Fibroblast of lung (primary cell): ENCODE measurements at places on chromosomes 2 and 18. TPM values are rescaled to one million over a fixed set of nuclear protein-coding genes. Genes with fewer than 3 reads are reported as not detected.

DNA sequence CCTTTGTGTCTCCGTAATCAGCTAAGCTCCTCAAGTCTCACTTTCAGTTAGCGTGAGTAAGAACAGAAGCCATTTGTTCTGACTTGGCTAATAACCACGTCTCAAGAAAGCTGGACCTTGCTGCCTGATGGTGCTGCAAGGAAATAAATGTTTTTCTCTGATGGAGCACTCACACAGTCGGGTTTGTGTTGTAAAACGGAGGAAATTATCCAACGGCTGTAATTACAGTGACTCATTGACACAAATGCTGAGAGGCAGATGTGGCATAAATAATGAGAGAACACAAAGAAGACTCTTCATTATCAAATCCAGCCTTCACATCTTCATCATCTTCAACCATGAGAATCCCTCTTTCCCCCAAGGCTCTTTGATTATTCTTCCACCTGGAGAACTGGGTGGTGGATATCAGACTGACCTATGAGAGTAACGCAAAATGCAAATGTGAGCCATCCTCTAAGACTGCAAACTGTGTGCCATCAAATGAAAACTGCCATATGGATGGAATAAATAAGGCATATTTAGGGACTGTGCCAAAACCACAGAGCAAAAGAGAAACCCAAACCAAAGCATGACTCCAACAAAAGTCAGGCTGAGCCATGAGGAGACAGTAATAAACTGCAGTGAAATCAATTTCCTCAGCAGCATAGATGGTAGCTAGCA is 252.6 kb downstream of the RND3 start:
- peak; percentile 96 for DNase-seq

DNA sequence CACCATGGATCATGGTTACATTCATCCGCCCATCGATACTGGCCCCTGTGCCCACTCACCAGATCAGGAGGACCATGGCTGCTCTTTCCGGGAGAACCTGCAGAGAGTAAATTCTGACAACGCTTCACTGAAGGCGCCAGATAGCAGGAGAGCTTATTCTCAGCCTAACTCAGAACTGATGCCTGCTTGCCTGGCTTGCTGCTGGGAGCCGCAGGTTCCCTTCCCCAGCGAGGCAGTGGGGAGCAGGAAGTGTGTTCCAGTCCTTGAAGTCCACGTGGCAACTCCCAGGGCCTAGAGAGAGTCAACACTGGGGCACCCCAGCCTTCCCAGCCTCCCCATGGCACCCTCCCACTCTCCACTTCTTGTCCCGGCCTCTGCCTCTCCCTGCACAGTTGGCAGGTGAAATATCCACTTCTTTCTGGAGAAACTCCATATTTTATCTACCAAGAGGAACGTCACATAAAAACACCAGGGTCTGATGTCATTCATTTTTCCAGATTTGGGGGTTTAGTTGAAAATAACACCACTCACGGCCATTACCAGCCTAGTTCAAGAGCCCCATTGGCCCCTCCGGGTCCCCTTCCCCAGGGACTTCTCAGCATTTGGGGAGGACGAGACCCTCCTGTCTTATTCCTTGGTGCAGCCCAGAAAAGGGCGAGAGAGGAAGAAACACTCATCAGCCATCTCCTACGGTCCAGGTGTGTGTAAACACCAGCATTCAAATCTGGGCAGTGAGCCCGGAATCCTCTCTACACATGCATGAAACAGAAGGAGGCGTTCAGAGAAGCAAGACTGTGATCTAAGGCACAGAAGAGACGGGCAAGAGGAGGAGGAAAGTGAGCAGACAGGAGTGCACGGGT is 3.5 kb upstream of the TUBB6 start:
- no peak for DNase-seq

GRCh38 chr2:140698636-140699035 is 1432.2 kb downstream of the LRP1B start:
- peak; percentile 28 for DNase-seq

DNA sequence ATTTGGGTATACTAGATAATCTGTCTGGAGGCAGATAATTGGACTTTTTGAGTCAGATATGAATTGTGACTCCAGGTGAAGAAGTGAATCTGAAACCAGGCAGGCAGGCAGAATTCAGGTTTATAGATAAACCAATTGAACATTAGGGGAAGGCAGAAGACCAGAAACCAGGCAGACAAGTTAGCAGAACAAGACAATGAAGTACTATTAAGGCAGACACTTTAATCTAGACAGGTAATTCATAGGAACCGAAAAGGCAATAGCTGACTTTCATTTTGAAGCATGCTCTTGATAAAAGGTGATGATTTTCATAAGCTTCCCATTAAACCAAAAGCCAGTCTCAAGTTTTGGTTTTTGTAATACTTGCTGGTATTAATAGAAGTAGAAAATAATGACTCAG is 19.3 kb upstream of the SLC4A10 start:
- no peak for DNase-seq

DNA sequence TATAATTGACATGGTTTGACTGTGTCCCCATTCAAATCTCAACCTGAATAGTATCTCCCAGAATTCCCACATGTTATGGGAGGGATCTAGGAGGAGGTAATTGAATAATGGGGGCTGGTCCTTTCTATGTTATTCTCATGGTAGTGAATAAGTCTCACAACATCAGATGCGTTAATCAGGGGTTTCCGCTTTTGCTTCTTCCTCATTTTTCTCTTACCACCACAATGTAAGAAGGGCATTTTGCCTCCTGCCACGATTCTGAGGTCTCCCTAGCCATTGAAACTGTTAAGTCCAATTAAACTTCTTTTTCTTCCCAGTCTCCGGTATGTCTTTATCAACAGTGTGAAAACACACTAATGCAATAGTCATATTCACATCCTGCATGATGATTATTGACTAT is 1073.3 kb upstream of the CDH2 start:
- no peak for DNase-seq

EFHD1 gene
- not detected in 2 replicates for total RNA-seq

E2F6 gene
- 10.2 and 11.0 TPM in 2 replicates for total RNA-seq

- DNase-seq: peak; percentile 71
These were observed 52.4 kb downstream of the PMS1 start for GRCh38 chr2:189836644-189837043.

GRCh38 chr18:62242955-62243354 is 55.9 kb downstream of the RELCH start:
- DNase-seq: no peak

RNU2-63P gene
- 46.0 and 268 TPM in 2 replicates for total RNA-seq

C1QL2 gene
- total RNA-seq: not detected in 2 replicates

GRCh38 chr2:148640767-148641166 is 3.8 kb upstream of the EPC2 start:
- DNase-seq: peak; percentile 46

RGPD5 gene
- total RNA-seq: 8.2 and 34.5 TPM in 2 replicates

- no peak for DNase-seq
These were observed 758.0 kb upstream of the ZEB2 start for GRCh38 chr2:145277922-145278321.

GRCh38 chr2:100137866-100138570 is 4.4 kb downstream of the AFF3 start:
- DNase-seq: no peak

DNA sequence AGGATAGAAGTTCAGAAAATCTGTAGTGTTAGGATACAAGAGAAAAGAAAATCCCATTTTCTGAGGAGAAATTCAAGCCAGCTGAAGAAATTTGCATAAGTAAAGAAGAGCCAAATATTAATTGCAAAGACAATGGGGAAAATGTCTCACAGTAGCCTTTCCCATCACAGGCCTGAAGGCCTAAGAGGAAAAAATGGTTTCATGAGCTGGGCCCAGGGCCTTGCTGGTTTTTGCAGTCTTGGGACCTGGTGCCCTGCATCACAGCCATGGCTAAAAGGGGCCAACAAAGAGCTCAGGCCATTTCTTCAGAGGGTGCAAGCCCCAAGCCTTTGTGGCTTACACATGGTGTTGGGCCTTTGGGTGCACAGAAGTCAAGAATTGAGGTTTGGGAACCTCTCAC is 413.6 kb upstream of the CYRIA start:
- no peak for DNase-seq

- peak; percentile 31 for DNase-seq
These were observed 91.1 kb downstream of the ZNF532 start for GRCh38 chr18:58955738-58956137.

DNA sequence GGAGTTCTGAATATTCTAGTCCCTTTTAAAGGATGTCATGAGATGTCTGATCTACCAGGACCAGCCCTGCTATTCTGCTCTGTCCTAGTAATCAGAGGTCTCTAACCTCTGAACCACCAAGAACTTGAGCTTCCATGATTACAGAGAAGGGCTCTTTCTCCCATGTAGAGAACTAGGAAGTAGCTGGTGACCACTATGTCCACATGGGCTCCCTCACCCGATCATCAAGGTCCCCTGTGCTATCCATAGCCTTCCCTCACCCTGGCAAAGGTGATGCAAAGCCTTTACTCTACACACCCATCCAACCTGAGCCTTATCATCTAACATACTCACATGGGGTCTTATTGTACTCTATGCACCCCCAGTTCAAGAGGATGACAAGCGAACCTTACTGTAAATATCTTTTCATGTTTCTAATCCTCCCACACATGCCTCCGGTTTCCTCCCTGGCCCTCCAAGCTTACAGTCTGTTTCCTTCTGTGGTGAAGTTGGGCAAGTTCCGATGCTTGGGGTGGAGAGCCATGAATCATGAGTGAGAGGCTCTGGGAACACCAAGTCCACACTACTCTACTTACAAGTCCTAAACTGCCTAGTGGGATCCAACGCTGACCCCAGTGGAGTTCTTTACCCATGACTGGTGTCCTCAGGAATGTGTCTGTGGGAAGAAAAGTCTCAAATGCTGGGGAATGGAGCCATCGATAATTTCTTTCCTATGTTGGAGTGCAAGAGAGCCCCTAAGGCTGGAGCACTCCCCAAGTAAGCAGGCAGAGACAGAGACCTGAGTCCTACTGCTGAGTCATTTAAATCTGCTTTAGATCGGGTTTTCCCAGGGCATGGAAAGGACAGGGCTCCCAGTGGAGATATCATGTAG is 73.3 kb upstream of the KLF7 start:
- peak; percentile 100 for DNase-seq

DNA sequence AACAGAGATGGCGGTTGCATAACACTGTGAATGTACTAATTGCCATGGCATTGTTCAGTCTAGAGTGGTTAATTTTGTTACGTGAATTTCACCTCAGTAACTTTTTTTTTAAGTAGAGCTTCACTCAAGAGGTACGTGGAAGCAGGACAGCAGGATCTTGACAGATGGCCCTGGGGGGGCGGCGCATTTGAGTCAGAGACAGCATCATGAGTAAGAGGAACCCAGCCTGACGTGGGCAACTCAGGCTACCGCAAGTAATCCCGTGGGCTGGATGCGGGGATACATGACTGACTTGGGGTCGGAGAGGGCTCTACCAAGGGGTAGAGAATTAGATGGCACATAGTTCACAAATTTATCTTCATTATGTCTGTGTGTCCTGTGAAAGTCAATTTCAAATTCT is 38.1 kb upstream of the DAPL1 start:
- no peak for DNase-seq

CSRNP3 gene
- total RNA-seq: 0.66 and 0.77 TPM in 2 replicates

WIPF1 gene
- total RNA-seq: 5.6 and 10.7 TPM in 2 replicates

CD207 gene
- not detected in 2 replicates for total RNA-seq

- no peak for DNase-seq
These were observed 26.9 kb downstream of the GALM start for GRCh38 chr2:38692636-38693318.
